ENCODE measurements at places on chromosomes 12 and 14.
A peak's percentile ranks its signal among the peaks of the same experiment; 100 is the strongest.

DNA sequence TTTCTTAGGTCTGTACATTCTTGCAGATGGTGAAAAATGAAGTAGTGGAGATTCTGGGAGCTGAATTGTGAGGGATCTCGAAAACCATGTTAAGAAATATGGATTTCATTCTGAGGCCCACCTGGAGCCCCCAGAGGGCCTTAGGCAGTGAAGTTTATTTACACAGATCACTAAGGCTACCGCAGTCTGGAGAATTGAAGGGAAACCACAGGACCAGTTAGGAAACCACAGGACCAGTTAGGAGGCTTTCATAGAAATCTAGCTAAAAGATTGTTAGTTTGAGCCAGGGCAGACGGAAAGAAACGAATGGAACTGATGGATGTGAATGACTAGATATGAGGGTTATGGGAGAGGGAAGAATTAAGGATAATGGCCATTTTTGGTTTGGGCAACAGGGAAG lies 7.2 kb downstream of the CBLN3 start:
- no peak for DNase-seq

DNA sequence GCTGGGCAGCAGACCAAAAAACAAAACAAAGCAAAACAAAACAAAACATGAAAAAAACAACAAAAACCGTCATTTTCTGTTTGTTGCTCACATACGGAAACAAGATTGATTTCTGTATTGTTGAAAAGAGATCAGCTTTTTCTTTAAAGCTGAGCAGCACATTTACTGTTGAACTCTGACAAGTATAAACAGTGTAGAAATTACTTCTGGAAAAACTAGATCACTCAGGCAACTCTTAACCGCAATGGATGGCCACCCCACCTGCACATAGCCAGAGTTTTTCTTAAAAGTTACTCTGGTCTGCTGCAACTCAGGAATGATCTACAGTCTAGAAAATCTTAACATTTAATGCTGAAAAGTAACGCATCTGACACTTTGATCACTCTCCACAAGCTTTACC lies 80.9 kb downstream of the PPM1H start:
- DNase-seq: no peak

DNA sequence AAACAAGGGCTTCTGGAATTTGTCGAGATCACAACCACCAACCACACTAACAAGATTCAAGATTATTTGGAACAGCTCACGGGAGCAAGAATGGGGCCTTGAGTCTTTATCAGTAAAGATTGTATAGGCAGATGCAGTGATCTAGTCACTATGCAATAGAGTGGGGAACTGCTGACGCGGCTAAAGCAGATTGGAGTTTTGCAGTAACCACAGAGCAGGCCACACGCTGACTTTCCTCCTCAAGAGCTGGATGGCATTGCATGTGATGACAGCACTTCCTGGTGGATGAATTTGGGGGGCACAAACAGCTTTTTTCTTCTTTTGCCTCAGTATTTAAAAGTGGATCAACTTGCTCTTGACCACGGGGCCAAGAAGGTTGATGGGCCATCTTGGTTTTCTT lies 46.0 kb downstream of the KCNK13 start:
- DNase-seq: no peak

DNA sequence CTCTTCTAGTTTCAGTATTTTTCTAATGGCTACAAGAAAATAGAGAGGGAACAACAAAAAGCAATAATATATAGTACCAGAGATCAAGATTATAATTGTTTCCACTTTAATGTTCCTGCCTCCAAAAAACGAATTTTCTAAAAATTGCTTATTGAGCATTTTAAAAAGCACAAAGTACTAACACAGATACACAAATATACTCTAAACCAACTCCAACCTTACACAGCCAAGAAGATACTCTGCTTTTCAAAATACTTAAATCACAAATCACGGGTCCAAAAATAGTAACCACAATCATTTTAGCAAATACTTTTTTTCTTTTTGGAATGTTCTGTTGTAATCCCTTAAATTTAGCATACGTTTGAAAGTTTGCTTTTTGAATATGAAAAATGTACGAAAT lies 2.0 kb downstream of the YAF2 start:
- DNase-seq: no peak

GRCh38 chr12:123937707-123938591 lies 34.7 kb downstream of the CCDC92 start:
- DNase-seq: peak; percentile 41

DNA sequence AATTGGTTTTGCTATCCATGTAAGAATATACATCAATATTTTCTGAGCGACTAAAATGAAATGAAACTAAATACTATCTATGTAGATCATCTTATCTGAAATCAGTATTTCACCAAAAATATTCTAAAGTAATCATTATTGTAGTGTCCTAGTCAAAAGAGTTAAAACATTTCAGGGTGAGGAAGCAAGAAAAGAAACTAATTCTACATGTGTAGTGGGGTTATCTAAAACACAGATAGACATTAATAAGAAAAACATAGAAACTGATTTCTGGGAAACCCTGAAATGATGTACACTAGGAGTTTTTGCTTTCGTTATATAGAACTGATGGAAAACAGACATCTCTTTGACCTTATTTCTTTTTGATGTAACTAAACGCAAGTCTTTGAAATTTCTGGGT lies 257.9 kb downstream of the SSPN start:
- DNase-seq: no peak

GRCh38 chr14:56945291-56945690 lies 135.0 kb upstream of the OTX2 start:
- no peak for DNase-seq

- no peak for DNase-seq
Observed at GRCh38 chr12:104695453-104696148, 238.9 kb downstream of the CHST11 start.

DNA sequence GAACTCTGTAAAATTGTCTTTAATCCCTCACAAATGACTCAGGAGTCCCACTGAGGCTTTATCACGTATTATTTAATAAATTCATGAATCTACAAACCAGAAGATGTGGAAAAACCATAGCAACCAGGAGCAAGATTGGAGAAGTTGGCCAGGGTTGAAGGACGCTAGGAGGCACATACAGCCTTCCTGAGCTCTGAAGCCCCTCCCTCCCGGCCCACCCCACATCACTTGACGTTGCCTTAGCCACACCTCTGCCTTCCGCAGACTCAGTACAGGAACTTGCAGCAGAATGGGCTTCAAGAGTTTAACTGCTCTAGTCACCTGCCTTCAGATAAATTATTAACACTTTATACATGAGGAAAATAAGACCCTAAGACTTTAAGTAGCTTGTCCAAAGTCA lies 33.9 kb downstream of the SLC35F4 start:
- DNase-seq: no peak

- DNase-seq: no peak
Observed at GRCh38 chr14:98259881-98260280, 1012.1 kb downstream of the BCL11B start.

DNA sequence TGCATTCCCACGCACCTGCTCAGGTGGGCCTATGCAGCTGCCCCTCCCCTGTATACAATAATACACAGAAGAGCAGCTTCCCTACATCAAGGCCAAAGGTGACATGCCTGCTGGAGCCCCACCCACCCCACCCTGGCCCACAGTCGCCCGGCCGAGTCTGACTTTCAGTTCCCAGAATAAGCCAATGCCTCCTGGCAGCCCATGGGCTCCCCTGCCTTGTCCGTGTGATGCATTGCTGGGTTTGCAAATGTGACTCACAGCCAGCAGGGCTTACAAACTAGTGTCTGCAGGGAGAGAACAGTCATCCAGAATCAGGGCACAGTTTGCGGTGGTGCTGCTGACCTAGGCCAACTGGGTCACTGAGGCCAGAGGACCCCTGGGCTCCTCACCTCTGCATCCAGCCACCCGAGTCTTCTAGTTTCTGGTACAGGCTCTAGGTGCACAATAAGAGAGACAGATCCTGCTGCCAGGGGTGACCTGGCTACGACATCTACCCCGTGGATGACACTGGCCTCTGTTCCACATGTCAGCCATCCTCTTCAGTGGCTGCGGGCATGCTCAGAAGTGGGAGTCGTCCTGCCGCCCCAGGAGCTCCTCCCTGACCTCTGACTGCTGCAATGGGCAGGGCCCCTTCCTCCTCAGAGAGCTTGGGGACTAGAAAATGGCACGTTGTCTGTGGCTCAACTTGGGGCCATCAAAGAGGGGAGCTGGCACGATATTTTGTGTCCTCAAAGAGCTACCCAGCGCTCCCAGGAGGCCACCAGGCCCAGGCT lies 84.5 kb downstream of the CHGA start:
- DNase-seq: peak; percentile 42

GRCh38 chr14:61202124-61202523 lies 79.0 kb downstream of the TMEM30B start:
- DNase-seq: no peak

DNA sequence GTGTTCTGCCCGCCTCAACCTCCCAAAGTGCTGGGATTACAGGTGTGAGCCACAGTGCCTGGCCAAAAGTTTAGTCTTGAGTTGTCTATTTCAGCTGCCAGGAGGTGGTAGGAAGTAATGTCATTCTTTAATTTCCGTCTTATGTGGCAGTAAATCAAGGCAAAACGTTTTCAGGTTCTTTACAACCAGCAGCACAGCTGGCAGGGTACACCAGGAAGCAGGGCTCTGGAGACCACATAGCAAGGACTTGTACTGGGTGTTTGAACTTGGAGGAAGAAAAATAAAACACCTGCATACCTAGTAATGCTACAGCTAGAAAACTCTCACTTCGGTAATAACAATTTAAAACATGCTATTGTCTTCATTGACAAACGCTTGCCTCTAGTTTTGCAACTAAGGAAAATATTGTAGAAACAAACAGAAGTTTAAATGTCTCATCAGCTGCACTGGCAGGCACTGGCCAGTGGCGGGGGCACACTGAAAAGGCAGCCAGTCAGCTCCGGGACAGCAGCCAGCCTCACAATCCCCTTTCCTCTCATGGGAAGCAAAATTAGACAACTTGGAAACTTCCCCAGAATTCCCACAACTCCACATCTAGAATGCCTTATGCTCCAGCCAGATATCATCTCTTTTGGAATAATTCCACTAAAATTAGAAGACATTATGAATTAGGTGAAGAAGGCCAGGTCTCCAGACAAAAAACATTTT lies 72.2 kb downstream of the CLIP1 start:
- DNase-seq: no peak

DNA sequence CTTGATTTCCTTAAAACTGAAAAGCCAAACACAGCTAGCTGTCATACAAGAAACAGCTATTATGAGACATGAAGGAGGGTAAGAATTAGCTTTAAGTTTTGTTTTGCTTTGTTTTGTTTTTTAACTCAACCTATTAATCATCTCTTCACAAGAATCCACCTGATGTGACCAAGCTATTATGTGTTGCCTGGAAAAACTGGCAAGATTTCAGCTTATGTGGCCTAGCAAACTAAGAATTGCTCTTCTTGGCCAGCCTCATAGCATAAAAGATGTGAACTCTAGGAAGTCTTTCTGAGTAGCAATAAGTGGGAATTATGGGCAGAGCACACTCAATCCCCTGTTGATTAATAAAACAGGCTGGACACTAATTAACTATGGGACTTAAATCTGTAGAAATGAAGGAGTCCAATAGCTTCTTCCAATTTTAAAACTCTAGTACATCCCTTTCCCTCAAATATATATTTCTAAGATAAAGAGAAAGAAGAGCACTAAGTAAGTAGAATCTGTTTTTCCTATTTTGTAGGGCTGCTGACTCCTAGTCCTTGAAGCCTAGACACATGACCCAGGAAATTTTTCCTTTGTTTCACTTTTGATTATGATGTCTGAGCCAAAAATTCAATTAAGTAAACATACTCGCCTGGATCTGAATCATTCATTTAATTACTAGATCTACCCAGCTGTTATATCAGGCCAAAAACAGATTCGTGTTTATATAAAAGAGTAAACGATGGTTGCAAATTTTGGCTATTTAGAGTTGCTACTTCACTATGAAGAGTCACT lies 75.7 kb downstream of the GTF2A1 start:
- no peak for DNase-seq

DNA sequence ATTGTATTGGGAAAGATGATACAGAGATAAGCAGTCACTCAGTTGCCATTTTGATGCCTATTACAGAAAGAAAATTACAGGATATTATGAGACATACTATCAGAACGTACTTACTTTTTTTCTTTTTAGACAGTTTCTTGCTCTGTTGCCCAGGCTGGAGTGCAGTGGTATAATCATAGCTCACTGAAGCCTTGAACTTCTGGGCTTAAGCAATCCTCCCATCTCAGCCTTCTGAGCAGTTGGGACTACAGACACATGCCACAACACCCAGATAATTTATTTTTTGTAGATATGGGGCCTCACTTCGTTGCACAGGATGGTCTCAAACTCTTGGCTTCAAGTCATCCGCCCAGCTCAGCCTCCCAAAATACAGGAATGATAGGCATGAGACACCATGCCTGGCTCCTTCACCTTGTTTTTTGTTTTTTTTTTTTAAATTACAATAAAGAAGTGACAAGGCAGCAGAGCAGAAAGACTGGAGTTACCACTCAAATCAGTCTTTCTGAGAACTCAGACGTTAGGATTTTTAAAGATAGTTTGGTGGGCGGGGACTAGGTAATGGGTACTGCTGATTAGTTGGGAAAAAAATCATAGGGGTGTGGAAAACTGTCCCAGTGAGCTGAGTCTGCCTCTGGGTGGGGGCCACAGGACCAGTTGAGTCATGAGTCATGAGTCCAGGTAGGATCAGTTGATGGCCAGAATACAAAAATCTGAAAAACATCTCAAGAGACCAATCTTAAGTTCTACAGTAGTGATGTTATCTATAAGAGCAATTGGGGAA lies 11.5 kb upstream of the CPM start:
- no peak for DNase-seq

DNA sequence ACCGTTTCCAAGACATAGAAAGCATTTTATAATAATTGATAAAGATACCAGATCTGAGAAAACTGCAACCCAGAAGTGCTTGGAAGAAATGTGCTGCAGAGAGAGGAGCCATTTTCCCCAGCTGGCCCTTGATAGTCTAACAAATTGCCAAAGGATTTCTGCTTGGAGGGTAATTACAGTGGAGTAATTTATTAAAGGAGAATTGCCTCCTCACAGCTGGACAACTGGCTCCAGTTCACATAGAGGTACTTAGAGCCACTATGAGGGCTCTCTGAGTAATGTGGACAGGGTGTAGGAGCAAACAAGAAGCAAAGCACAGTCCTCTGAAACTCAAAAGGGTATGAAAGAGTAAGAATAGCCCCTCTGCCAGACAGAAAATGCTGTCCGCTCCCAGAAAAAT lies 335.6 kb downstream of the SYT1 start:
- no peak for DNase-seq

GRCh38 chr12:122195405-122195804 lies 8.1 kb upstream of the B3GNT4 start:
- no peak for DNase-seq

All from GM19239 (cell line).